ENCODE measurements at places on chromosomes 3 and 15. TPM values are rescaled to one million over a fixed set of nuclear protein-coding genes. Genes with fewer than 3 reads are reported as not detected.

GOLGA6L7 gene
- not detected for total RNA-seq

DNA sequence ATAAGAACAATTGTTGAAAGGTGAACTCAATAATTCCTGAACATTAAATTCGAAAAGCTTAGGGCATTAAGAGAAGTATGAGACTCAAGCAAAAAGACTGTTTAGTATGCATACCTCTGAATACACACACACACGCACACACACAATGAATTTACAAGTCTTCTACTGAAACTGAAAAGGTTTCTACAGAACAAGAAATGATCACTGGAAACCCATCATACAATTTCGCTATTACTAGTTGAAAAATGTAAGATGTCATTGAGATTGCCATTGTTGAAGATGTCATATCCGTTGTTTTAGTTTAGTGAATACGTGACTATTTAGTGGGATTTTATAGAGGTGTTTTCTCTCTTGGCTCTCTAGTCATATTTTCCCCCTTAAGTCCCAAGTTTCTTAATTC, 106.8 kb downstream of the FOXB1 start:
- H3K4me1 ChIP-seq, result no peaks in the 10 kb centered on the region
- DNase-seq, result no peak
- H3K27ac ChIP-seq, result no peak overlapping the region
- H3K4me3 ChIP-seq, result no peak overlapping the region
- H3K27me3 ChIP-seq, result no peaks in the 10 kb centered on the region

DNA sequence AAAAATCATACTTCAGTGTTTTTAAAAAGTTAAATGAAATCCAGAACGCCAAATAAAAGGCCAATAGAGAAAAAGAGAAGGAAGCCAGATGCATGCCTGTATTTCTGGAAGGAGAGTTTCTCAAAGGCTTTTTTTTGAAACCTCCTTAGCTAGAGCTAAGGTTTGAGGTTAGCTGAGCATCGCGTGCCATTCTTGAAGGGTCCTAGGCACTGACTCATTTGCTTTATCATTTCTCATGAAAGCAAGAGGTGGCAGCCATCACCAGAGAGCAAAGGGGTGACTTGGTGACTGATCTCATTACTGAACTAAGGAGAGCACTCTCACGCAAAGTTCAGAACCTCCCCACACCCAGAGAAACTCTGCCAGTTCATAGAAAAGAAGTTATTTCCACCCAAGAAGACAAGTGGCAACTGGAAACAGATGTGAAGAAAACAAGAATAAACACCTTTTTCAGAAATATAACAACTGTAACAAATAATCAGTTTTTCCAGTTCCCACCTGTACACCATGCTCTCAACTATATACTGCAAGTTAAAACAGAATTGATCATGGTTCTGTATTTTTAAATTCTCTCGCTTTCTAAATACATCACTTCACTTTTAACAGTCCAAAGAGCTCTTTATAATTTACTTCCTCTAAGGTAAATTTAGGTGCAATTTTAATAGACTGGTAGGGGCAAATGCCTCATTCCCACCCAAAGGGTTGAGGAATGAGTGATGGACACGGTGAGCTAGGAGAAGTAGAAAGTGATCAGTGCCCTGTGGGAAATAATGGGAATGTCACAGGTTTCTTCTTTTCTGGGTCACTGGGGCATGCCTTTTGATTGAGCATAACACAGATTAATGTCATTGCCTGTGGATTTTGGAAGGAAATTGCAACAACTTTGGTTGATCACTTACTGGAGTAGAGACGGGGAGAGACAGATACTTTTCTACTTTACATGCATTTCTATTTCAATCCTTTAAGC, 24.7 kb downstream of the GPR15 start:
- no peak overlapping the region for H3K27ac ChIP-seq
- H3K27me3 ChIP-seq, result no peaks in the 10 kb centered on the region
- no peaks in the 10 kb centered on the region for H3K4me1 ChIP-seq
- H3K36me3 ChIP-seq, result no peaks in the 10 kb centered on the region
- no peak overlapping the region for H3K4me3 ChIP-seq
- DNase-seq, result no peak

GRCh38 chr3:122602011-122602710, 24.7 kb downstream of the PARP15 start:
- H3K27me3 ChIP-seq, result no peaks in the 10 kb centered on the region
- no peak for DNase-seq
- H3K4me3 ChIP-seq, result no peak overlapping the region
- no peak overlapping the region for H3K27ac ChIP-seq
- no peaks in the 10 kb centered on the region for H3K36me3 ChIP-seq

- peaks cover 5% of the 10 kb centered on the region for H3K4me1 ChIP-seq
- H3K36me3 ChIP-seq, result no peaks in the 10 kb centered on the region
- no peak for DNase-seq
- H3K27ac ChIP-seq, result peak overlapping the region; percentile 45
Measured at GRCh38 chr15:60713119-60714084, 234.5 kb upstream of the ICE2 start.

DNA sequence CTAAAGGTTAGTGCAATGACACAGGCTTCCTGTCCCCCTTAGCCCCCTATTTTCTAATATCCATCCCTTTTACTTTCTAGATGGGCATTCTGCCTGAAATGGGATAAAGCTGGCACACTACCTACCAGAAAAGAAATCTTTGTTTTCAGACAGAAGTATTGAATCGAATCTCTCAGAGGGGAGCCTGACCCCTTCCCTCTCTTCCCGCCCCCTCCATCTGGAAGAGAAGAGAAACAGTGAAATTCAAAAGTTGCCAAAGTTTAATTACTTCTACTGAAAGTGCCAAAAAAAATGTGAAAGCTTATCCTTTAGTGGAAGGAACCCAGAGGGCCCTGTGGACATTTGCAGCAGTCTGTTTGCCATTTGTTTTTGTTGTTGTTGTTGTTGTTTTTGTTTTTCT, 523.8 kb downstream of the AGBL1 start:
- no peaks in the 10 kb centered on the region for H3K27me3 ChIP-seq
- H3K4me3 ChIP-seq, result no peak overlapping the region
- no peak overlapping the region for H3K27ac ChIP-seq
- no peaks in the 10 kb centered on the region for H3K4me1 ChIP-seq
- H3K36me3 ChIP-seq, result no peaks in the 10 kb centered on the region
